Frontal cortex (tissue), 4 donors: ENCODE measurements at places on chromosomes 1 and 21.

- no peak for DNase-seq
Observed at GRCh38 chr1:203189951-203190352, 3.4 kb upstream of the CHI3L1 start.

GRCh38 chr1:212452323-212453155 is 19.8 kb downstream of the NENF start:
- peak; percentile 44 for DNase-seq

- no peak for DNase-seq
Observed at GRCh38 chr1:222910699-222911098, 95.9 kb downstream of the DISP1 start.

- DNase-seq = no peak
Observed at GRCh38 chr1:11472741-11473140, 6.2 kb upstream of the DISP3 start.

GRCh38 chr1:162250004-162250730 is 126.5 kb downstream of the SPATA46 start:
- DNase-seq = no peak

GRCh38 chr1:157166590-157166989 is 28.4 kb upstream of the ETV3 start:
- no peak for DNase-seq

- no peak for DNase-seq
Observed at GRCh38 chr21:24881506-24881905, 725.8 kb downstream of the MRPL39 start.

GRCh38 chr1:83631851-83632250 is 367.1 kb downstream of the TTLL7 start:
- DNase-seq = no peak

DNA sequence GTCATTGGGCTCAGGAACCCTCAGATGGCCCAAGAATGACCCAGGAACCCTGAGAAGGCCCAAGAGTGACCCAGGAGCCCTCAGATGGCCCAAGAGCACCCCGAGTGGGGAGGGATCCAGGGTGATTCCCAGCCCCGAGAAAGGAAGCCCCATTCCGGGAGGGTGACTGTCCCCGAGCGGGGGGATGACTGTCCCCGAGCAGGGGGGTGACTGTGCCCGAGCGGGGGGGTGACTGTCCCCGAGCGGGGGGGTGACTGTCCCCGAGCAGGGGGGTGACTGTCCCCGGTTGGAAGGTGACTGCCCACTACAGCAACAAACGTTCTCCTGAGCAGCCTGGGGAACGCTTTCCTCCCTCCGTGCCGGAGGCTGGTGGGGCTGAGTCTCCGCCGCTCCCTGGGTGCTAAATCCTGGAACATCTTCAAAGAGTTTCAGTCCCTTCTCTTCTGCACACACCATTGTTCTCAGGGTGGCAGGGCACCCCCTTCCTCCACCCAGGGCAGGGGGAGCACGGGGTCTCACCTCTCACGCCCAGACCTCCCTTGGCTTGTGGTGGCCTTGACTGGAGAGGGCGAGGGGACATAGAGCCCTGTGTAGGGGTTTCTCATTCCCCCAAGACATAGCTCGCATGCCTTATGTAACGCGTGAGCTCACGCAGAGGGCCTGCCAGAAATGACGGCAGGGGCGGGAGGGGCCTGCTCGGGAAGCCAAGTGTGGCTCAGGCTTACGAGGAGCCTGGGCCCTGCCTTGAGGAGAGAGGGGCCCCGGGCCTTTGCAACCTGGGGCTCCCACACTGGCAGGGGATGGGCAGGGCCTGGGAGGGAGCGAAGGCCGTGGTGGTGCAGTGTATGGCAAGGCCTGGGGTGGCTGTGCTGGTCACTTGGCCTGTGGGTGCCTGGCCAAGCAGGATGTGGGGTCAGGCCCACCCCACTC is 14.3 kb upstream of the SKI start:
- DNase-seq = peak; percentile 68

GRCh38 chr21:8993284-8993942 is 1528.0 kb upstream of the TPTE start:
- no peak for DNase-seq
